ENCODE measurements at places on chromosomes 11 and 22.
A peak's percentile ranks its signal among the peaks of the same experiment; 100 is the strongest.

- DNase-seq: no peak
Observed at GRCh38 chr11:61476371-61476770, 32.2 kb upstream of the LRRC10B start.

- peak; percentile 16 for DNase-seq
Observed at GRCh38 chr22:45310331-45310976, 720 bp downstream of the FAM118A start.

- DNase-seq: no peak
Observed at GRCh38 chr11:104918113-104918824, 20.0 kb upstream of the CASP12 start.

GRCh38 chr11:113781682-113782081, 2.1 kb downstream of the CLDN25 start:
- no peak for DNase-seq

- DNase-seq: no peak
Observed at GRCh38 chr22:38477585-38477984, 9.7 kb downstream of the KDELR3 start.

DNA sequence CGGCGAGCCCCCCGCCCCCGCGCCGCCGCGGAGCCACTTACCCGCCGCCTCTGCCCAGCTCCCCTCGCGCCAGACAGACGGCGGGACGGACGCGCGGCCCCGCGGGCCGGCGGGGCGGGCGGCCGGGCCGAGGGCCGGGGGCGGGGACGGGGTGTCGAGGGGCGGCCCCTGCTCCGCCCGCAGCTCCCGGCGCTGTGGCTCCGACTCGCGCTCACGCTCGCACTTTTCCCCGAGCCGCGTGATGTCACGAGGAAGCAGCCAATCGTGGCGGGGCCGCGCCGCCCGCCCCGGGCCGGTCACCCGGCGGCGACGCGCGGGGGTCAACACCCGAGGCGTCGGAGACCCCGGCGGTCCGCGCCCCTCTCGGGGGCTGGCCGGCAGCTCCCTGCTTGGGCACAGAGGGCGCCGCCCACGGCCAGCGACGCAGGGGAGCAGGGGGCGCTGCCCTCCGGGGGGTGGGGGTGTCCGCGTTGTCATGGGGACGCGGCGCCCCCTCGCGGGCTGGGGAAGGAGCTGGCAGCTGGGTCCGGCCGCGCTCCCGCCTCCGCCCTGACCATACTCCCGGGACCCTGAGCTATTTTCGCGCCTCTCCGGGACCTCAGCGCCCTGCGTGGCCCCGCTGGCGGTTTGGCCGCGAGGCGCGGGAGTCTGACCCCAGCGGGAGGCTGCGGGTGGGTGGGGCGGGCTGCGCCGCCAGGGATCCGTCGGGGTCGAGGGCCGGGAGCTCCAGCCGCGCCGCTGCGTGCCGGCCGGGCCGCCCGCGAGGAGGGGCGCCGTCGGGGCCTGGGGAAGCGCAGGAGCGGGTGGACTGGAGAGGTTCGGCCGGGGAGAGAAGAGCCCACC, at the start of gene CHRM4:
Gene CHRM4 (minus strand): TSS at position 199 of the 843 bp plus-strand sequence. CDS start 5,219 bp downstream, outside the sequence.
- DNase-seq: no peak

GRCh38 chr11:60182541-60183330, at the start of gene MS4A6A:
Gene MS4A6A, minus strand, starts transcription at chr11:60183083. Its CDS starts 1,356 bp downstream, at chr11:60181727.
- DNase-seq: no peak

GRCh38 chr11:110434952-110435779, 5.4 kb downstream of the FDX1 start:
- no peak for DNase-seq

GRCh38 chr11:19576054-19576453, 136.6 kb upstream of the NAV2 start:
- no peak for DNase-seq

DNA sequence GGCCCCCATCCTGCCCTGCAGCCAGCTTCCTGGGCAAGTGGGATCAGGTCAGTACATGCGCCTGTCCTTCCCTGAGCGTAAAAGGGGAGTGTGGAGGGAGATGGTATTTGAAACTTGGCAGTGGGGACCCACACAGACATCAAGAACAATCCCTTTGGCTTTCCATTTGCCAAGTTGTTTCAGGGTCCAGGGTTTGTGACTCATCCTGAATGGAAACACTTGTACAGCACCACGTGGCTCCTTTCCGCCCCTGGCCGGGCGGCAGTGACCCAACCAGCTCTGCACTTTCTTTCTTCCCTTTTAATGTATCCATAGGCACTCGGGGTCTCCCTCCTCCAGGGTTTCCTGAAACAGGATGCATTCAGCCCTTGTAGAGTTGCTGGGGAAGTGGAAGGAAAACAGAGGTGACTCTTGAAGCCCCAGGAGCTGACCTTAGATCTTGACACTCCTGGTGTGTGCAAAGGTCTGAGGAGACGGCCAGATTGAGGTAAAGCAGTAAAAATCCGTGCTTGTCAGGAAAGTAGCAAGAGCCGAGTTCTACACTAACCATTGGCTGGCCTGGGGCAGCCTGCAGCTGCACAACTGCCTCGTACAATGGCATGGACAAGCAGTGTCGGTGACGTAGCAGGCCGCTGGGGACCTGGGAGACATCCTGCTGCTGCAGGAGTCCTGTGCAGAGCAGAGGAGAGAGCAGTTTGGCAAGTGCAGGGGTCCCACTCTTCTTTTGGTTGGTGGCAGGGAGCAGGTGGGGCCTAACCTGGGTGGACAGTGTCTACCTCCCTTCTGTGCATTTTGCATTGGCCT, 189.8 kb downstream of the SNX19 start:
- no peak for DNase-seq

- DNase-seq: no peak
Observed at GRCh38 chr11:7347611-7348431, 96.1 kb downstream of the SYT9 start.

GRCh38 chr11:8061555-8062428, 19.2 kb upstream of the TUB start:
- DNase-seq: no peak

DNA sequence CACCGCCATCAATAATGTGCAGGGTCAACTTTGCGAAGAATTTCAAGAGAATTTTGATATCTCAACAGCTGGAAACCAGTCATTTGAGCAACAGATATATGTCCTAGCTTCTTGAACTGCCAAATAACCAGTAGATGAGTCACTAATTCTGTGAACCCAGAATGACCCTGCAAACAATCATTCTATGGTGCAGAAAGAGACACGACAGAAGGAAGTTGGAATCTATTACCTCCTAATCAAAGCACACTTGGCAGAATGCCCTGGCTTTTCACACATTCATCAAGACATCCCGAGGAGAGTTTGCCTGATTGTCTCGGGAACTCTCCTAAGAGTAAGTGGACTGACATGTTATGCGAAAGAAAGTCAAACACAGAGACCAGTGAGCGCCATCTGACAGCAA, 621.1 kb downstream of the OPCML start:
- DNase-seq: no peak

DNA sequence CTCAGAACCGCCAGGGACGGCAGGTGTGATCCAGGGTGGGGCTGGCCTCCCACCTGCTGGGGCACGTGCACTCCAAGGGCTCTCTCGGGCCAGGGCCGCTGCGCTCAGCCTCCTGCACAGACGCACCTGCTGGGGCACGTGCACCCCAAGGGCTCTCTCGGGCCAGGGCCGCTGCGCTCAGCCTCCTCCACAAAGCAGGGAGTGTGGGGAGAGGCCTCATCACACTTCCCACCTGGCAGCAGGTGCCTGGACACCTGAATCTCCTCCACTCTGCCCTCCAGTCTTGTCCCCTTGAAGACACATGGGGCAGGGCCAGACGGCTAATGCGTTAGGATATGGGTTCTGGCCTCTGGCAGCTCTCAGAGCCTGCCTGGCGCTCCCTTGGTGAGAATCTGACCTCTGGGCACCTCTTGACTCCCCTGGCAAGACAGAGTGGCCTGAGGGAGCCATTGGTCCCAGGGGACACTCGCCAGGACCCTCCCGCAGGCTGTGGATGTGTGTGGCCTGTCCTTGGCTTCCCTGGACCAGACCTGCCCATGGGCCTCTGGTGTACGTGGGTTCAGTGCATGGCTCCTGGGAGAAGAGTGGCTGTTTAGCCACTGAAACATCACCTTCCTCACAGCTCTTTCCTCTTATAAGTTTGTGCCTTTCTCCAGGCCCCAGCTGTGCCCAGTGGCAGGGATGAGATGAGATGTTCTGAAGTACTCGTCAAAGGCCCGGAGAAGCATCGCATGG, 73.5 kb downstream of the BRD1 start:
- DNase-seq: no peak

- no peak for DNase-seq
Observed at GRCh38 chr11:130712480-130712879, 203.8 kb downstream of the SNX19 start.

- DNase-seq: no peak
Observed at GRCh38 chr11:69333879-69334278, 39.9 kb downstream of the MYEOV start.

GRCh38 chr11:65872586-65873317, at the start of gene EFEMP2:
Gene EFEMP2, minus strand, starts transcription at chr11:65872800. Its CDS starts 446 bp downstream, at chr11:65872354.
- DNase-seq: no peak

GRCh38 chr11:132111838-132112237, 741.4 kb downstream of the NTM start:
- no peak for DNase-seq

- DNase-seq: no peak
Observed at GRCh38 chr11:134228625-134229024, 4.2 kb downstream of the VPS26B start.

DNA sequence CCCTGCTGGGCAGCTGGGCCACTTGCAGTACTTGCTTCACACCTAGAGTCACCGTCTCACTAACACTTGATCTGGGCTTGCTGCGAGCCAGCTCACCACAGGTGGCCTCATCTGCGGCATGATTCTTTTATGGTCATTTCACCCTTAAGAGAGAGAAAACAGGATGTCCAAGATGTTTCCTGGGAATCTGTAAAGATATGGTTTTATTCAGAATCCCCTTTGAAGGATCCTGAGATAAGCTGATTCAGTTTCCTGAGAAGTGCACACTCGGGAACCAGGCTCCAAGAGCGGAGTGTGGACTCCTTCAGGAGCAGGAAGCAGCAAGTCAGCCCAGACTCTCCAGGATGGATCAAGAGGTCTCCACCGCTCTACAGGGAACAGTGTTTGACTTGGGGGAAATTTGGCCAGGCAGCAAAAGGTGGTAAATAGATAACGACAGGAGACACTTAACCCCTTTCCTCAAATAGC, 21.8 kb upstream of the TP53AIP1 start:
- DNase-seq: no peak

- DNase-seq: no peak
Observed at GRCh38 chr11:96579656-96580055, 189.8 kb downstream of the JRKL start.

GRCh38 chr22:29043906-29044575, 17.6 kb downstream of the C22orf31 start:
- DNase-seq: no peak

- no peak for DNase-seq
Observed at GRCh38 chr11:111089759-111090158, 155.8 kb upstream of the POU2AF2 start.

DNA sequence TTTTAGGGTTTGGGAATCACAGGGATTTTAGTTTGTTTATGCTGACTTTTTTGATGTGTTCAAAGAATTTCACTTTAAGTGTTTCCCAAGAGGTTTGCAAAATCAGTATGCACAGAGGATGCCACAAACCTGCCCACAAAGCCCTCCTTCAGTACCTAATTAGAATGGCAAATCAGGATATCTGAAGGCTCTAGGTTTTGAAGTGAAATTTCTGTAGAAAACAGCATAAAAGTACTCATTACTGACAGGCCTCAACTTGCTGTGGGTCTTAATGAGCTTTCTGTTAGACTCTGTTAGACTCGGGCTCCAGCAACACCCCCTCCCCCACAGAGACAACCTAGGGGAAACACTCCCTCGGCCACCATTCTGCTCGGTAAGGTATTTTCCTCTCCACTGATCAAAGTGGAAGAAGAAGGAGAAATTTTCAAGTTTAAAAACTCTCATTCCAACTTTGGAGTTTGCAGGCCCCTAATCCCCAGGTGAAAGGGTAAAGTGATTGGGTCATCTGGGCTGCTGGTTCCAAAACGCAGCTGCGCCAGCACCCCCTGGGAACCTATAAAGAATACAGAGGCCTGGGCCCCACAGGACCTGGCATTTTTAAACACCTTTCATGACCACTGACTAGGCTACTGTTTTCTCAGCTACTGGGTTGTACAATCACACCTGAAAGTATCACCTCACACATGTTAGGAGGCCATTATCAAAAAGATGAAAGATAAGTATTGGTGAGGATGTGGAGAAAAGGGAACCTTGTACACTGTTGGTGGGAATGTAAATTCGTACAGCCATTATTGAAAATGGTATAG, 67.5 kb downstream of the PLEKHA7 start:
- no peak for DNase-seq

DNA sequence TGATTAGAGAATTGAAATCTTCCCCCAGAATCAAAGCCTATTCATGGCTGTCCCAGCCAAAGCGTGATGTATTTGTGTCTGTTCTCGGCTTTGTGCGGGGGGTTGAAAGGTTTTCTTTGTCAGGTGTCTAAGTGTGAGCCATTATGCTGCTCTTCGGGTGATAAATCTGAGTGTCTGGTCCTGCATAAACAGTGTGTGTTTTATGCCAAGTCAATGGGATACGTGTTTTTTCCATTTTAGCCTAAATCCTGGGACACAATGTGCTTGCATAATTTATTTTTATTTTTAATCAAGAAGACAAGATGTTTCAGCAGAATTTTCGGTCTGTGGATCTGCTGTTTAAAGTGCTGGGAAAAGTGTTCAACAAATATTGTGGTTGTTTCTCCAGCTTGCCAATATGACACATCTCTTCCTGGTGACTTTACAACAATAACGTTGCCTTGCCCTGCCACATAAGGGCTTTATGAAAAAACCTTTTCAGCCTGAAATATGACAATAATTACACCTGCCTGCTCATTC, 267.8 kb downstream of the TBC1D22A start:
- DNase-seq: no peak

DNA sequence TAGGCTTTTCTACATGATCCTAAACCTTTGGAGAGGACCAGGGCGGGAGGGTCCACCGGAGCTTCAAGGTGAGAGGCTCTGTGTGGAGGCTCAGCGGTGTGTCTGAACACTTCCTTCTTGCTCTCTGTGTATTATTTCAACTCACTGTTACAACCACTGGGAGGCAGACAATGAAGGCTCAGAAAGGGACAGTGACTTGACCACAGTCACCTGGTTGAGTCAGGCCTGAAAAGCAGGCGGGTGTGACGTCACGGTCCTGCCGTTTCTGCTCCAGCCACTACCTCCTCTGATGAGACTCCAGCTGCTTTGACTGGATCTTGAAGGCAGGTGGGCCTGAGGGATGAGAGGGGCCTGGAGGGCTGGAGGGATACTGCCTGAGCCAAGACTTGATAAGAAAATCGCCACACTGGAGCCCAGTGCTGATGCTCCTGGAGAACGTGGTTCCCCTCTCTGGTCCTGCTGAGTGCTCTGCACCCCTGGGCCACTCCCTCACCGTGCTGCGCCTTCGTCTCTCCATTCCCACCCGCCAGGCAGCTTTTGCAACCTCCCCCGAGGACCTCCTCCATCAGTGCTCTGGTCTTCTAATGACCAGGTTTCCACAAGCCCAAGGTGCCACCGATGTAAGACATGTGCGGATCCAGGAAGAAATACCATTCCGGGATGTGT, 27.9 kb downstream of the KCNC1 start:
- no peak for DNase-seq

DNA sequence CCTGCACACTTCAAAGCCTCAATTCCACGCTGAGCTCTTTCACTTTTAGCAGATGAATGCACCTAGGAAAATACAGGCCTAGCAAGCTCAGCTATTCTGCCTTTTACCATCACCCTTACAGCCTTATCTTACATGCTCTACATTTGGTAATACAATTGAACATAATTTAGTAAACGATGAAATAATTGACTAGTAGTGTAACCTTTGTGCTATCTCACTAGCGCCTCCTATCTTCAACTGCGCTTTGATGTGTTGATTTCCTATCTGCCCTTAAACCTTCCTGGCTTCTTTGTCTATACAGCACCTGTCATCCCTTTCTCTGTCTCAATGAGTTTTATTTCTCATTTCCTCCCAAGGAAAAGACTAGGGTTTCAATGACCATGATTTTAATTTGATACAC, 149.7 kb downstream of the LRRC4C start:
- DNase-seq: no peak
